HFFc6 (cell line): ENCODE measurements at places on chromosomes 1 and 21.

GRCh38 chr21:26227130-26227529 is 56.6 kb upstream of the APP start:
- no peak for DNase-seq

- DNase-seq, result no peak
Measured at GRCh38 chr1:244662599-244662998, 9.7 kb downstream of the DESI2 start.

DNA sequence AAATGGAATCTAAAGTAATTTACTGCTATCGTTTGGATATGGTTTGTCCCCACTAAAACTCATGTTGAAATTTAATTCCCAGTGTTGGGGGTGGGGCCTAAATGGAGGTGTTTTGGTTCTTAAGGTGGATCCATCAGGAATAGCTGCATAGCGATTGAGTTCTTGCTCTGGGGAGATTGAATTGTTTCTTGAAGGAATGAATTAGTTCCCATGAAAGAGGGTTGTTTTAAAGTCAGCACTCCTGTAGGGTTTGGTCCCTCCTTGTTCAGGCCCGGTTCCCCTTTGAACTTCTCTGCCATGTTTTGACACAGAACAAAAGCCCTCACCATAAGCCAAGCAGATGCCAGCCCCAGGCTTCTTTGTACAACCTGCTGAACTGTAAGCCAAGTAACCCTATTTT is 170.9 kb downstream of the COL11A1 start:
- no peak for DNase-seq

DNA sequence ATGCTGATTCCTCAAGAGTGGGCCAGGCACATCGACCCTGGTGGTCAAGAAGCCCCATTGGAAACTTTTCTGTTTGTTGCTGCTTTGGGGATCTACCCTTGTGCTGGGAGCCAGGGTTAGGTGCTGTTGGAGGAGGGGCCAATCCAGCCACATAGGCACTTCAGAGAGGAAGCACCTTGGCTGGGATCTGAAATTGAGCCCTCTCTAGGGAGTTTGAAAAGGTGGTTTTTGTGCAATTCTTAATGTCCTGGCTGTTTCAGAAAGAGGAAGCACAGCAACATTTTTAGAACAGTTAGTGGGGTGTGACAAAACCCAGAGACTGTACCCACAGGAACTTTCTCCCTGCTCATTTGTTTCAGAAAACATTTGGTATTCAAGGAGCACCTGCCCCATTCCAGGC is 17.2 kb upstream of the BEND5 start:
- DNase-seq, result no peak

DNA sequence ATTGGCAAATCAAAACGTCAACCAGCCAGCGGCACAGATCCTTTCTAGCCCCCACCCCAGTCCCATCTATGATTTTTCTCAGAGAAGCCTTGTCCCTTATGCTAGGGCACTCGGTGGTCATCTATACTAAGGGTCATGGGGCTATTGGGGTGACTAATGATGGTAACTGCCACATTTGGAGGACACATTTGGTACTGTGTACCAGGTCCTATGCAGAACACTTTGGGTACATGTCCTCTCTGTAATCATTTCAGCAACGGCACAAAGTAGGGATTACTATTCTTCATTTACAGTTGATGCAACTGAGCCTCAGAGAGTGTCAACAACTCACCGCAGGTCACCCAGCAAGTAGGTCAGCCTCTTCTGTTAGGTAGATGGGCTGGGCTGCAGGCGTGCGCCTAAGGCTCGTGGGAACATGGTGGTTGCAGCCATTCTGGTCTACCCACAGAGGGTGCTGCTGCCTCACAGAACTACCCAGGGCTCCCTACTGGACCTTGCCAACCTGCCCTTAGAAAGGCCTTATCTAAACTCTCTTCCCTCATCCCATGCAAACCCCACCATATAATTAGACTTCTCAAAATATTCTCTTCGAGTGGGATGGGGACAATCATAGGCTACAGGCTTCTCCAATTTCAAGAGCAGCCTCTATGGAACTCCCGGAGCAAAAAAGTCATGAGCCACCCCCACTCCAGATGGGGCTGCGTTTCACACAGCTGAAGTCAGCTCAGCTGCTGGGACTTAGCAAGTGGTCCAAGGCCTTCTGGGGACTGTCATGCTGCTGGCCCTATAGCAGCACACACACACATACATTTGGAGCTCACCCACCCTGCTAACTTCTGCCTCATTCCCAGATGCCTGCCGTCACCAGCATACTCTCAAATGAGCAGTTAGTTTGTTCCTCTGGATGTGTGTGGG is 5.8 kb upstream of the SDHB start:
- peak; percentile 56 for DNase-seq

DNA sequence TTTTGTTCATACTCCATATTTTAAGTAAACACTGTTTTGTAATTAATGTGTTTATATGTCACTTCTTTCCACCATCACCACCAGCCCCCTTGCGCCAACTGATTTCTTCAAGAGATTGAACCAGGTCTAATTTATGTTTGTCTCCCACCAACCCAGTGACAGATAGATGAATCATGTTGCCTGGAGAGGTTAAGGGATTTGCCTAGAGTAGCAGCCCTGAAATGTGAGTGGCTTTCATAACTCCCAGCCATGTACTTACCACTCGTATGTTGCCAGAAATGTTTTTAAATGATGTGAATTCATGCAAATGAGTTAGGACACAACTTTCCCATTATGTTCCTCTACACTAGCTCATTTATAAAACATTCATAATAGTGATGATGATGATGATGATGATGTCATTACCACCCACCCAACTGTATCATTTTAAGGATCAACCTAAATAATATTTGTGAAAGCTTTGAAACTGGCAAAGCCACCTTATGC is 86.9 kb downstream of the LRRC8D start:
- peak; percentile 72 for DNase-seq

GRCh38 chr1:219710529-219711194 is 97.8 kb upstream of the ZC3H11B start:
- DNase-seq, result peak; percentile 0

DNA sequence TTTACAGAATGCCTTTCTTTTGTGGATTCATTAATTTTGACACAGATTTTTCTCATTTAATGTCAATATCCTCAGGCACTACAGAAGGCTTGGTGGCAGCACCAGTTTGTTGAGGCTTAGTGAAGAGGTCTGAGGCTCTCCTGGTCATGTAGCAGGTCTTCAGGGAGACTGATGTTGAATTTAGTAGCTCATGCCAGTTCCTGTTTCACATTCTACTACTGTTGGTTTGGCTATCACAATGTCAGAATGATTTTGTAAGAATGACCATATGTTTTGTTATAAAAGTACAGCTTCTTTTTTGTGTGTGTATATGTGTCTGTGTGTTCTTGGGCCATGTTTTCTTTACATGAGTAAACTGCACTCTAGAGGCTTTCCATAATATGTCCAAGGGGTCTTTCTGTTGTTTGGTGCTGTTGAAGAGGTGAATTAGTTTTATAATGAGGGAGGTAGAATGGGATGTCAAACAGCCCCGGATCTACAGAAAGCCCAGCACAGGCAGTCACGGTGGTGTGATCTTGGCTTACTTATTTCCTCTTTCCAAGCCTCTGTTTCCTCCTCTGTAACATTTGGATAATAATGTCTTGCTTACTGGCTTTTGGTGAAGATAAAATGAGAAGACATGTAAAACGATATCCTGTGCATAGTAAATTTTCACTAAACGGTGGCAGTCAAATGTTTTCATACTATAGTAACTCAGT is 32.0 kb downstream of the C1orf21 start:
- no peak for DNase-seq

DNA sequence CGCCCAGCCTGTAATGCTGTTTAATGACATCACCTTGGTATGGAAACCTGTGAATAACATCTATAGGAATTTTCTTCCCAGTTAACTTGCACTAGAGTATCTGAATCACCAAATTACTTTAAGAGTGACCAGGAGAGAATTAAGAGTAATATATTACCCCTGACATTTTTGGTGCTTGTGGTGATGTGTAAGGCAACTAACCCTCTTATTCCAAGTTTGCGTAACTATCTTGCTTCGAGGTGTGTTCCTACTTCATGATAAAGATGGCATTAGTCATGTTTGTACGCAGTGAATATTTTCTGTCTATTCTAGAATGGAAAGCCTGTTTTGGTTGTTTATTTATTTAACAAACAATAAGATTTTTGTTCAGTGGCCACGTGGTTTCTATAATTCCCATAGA is 131.3 kb downstream of the ZP4 start:
- DNase-seq, result peak; percentile 1

GRCh38 chr1:37498872-37499617 is 15.5 kb downstream of the MEAF6 start:
- DNase-seq, result peak; percentile 68

DNA sequence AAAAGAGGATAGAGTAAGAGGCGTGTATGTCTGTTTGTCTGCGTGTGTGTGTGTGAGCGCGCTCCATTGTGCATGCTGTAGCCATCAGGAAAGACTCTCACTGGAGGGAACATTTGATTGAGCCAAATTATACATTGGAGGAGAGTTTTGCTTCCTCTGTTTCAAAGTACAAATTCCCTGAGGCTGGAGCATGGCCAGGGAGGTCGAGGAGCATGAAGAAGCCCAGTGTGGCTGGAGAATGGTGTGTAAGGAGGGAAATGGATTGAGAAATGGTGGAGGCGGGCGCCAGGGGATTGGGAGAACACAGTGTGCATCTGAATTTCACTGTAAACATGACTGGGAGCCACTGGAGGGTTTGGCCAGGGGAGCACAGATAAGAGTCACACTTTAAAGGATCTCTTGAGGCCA is 22.1 kb upstream of the EFNA1 start:
- no peak for DNase-seq

DNA sequence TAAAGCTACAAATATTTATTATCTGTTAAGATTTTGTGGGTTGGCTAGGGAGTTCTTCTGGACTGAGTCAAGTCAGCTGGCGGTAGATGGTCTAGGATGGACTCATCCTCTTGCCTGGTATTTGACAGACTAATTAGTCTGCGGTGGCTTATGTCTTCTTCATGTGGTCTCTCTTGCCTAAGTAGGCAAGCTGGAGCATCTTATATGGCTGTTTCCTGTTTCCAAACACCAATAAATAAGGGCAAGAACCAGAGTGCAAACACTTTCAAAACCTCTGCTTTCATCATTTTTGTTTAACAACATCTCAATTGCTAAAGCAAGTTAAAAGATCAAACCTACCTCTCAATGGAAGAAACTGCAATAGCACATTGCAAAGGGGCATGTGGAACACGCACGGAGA is 484.8 kb downstream of the PTPRC start:
- DNase-seq, result peak; percentile 94

DNA sequence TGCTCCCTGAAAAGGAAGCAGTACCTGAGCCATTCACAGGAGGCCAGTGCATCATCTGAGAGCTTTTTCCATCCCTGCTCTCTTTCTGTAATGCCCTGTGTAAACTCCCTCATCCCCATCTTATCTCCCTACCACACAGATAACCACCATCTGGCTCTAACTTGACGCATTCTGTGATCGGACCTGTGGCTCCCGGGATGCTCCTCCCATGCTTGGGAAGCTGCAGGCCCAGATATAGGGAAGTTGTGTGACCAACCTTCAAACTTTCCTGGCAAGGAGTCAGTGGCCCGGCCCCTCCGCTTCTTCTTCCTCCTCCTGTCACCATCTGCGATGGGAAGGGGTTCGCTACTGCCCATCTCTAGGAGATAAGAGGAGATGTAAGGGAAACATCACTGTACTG is 21.1 kb downstream of the MKNK1 start:
- DNase-seq, result no peak

DNA sequence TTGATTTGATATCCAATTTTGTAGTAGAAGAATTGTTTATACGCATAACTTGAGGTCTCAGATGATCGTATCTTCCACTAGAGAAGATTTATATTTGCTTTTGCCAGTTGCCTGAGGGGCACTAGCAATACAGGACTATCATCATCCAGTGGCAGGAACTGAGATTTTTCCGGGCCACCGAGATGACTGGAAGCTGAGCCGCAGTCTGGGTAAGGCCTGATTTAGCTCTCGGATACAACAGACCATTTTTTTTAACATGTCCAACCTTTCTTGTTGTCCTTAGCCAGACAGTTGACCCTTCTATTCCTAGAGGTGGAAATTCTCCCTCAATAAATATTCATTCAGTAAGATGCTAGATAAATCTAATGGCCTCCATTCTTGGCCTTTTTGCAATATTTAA is 25.4 kb upstream of the GUCA2B start:
- no peak for DNase-seq

DNA sequence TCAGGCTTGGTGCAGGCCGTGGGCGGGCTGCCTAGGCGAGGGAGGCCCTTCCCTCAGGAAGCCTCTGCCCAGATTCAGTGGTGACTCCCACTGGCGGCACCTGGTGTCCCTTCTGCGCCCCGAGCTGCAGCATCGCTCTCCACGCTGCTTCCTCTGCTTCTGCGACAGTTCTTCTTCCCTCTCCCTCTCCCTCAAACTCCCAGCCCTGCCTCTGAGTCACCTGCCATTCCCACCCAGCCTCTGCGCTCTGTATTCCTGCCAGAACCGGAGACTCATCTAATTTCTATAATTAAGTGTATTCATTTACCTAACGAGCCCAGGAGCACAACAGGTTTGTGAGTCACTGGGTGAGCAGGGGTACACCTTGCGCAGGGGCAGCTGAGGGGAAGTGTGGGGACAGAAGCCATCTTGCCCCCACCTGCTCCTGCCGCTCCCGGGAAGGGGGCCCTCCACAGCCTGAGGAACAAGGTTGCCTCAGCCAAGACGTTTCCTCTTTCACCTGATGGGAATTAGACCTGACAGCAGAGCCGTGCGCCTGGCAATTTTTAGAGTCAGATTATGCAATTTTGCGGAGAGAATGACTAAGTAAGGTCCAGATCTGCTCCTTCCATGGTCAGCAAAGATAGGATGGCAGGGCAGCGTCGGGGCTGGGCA is 19.4 kb downstream of the KCNC4 start:
- peak; percentile 48 for DNase-seq

GRCh38 chr1:43005460-43006361 is 47.0 kb upstream of the SLC2A1 start:
- no peak for DNase-seq

GRCh38 chr21:42304556-42305454 is 10.4 kb downstream of the TFF3 start:
- DNase-seq, result no peak

DNA sequence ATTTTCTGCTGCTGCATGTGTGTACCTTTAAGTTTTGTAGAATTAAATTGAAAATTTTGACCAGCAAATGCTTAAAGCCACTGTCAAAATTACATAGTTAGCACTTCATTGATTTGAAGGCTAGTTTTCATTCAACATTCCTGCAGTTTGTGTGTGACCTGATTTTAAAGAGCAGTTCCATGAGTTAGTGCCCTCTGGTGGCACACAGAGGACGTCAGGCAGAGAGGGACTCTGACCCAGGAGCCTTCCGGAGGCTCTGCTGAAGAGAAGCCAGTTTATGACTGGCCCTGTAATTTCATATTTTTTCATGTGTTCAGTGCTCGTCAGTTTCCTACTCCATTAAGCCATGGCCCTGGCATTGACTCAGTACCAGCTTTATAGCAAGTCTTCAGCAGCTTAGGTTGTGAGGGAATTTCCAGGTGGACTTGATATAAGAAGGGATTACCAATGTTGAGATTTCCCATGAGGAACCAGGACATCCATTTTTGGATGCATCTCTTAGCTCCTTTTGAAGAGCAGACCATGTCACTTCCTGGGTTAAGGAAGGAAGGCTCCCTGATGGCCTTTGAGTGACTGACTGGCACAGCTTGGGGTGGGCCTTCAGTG is 104.7 kb downstream of the CAMTA1 start:
- peak; percentile 62 for DNase-seq
